ENCODE measurements at places on chromosomes 16 and 17. TPM values are rescaled to one million over a fixed set of nuclear protein-coding genes. Genes with fewer than 3 reads are reported as not detected.

GRCh38 chr17:17692353-17693252 lies 11.3 kb downstream of the RAI1 start:
- no peak for DNase-seq

- DNase-seq, result no peak
Measured at GRCh38 chr17:61461967-61462718, 9.9 kb downstream of the TBX4 start.

GRCh38 chr16:22217890-22218730 lies 12.0 kb downstream of the EEF2K start:
- no peak for DNase-seq

DNA sequence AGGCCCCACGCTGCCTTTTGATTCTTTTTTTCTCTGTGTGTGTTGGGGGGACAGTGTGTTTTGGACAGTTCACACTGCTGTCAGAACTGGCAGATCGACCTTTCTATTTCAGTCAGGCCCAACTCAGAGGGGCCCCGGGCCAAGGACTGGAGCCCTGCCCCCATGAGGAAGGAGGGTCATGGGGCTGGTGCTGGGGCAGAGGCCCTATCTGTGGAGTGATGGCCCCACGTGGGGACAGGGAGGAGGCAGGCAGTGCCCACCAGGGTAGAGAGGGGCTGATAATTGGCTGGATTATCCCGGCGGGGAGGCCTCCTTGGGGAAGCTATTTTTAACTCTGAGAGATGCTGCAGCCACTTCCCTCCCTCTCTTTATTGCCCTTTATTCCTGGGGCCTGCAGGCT lies 5.7 kb upstream of the KCNJ12 start:
- no peak for DNase-seq

Gene C17orf58
- 13.8 TPM for total RNA-seq

- no peak for DNase-seq
Measured at GRCh38 chr16:27254262-27254811, 14.2 kb downstream of the NSMCE1 start.

Gene GINS2
- total RNA-seq, result 40.2 TPM

All from epithelial cell of proximal tubule (primary cell).